Prostate gland (tissue), 2 donors: ENCODE measurements at places on chromosomes 2 and 18. TPM values are rescaled to one million over a fixed set of nuclear protein-coding genes. Genes with fewer than 3 reads are reported as not detected.

Gene PROM2
- 43.4 TPM for total RNA-seq

Gene NR4A2
- total RNA-seq, result 2.3 TPM

Gene SPATA3
- 1.8 TPM for total RNA-seq

Gene RAD51AP2
- 4.2 TPM for total RNA-seq

Gene TANK
- 51.0 TPM for total RNA-seq

Gene LAMA1
- 1.8 TPM for total RNA-seq

Gene NRP2
- 9.7 TPM for total RNA-seq

Gene MREG
- 9.5 TPM for total RNA-seq

Gene TLX2
- not detected for total RNA-seq

GRCh38 chr2:219509780-219510511, 4.3 kb upstream of the ASIC4 start:
- no peak overlapping the region for H3K4me3 ChIP-seq
- no peaks in the 10 kb centered on the region for H3K36me3 ChIP-seq
- peaks cover 9% of the 10 kb centered on the region for H3K27me3 ChIP-seq
- peaks cover 2% of the 10 kb centered on the region for H3K4me1 ChIP-seq

- no peak overlapping the region for H3K4me3 ChIP-seq
- H3K27me3 ChIP-seq, result no peaks in the 10 kb centered on the region
- H3K4me1 ChIP-seq, result no peaks in the 10 kb centered on the region
- H3K27ac ChIP-seq, result no peak overlapping the region
Measured at GRCh38 chr2:38474715-38475566, 97.9 kb upstream of the ATL2 start.

GRCh38 chr2:170341684-170342623, 164.0 kb downstream of the MYO3B start:
- H3K4me1 ChIP-seq, result no peaks in the 10 kb centered on the region
- DNase-seq, result no peak
- no peaks in the 10 kb centered on the region for H3K36me3 ChIP-seq

DNA sequence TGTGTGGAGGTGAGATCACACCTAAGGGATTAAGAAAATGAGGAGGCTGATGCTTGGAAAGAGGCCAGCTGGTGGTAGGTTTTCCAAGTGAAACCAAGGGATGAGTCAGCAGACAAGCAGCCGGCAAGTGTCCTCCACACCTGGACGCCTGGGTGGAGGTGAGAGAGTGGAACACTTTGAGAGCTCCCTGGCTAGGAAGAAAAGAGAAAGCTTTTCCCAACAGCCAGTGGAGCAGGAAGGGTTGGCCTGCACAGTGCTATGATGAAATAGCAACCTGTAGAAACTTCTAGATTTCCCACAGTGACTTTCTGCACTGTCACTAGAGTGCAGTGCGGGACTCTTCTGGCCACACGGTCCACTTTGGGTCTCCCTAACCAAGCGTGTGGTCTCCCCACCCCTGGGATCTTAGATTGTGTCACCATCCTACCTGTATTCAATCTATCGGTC, 19.6 kb upstream of the IL37 start:
- no peaks in the 10 kb centered on the region for H3K27me3 ChIP-seq
- no peaks in the 10 kb centered on the region for H3K4me1 ChIP-seq
- no peak overlapping the region for H3K27ac ChIP-seq
- H3K36me3 ChIP-seq, result no peaks in the 10 kb centered on the region

GRCh38 chr2:216090369-216090786, 8.7 kb downstream of the TMEM169 start:
- DNase-seq, result no peak
- H3K27me3 ChIP-seq, result no peaks in the 10 kb centered on the region
- no peak overlapping the region for H3K27ac ChIP-seq
- H3K4me1 ChIP-seq, result no peaks in the 10 kb centered on the region
- H3K36me3 ChIP-seq, result no peaks in the 10 kb centered on the region

GRCh38 chr2:62266433-62267038, 70.6 kb downstream of the B3GNT2 start:
- H3K36me3 ChIP-seq, result no peaks in the 10 kb centered on the region
- no peak for DNase-seq
- no peak overlapping the region for H3K4me3 ChIP-seq
- no peak overlapping the region for H3K27ac ChIP-seq
- H3K4me1 ChIP-seq, result no peaks in the 10 kb centered on the region

DNA sequence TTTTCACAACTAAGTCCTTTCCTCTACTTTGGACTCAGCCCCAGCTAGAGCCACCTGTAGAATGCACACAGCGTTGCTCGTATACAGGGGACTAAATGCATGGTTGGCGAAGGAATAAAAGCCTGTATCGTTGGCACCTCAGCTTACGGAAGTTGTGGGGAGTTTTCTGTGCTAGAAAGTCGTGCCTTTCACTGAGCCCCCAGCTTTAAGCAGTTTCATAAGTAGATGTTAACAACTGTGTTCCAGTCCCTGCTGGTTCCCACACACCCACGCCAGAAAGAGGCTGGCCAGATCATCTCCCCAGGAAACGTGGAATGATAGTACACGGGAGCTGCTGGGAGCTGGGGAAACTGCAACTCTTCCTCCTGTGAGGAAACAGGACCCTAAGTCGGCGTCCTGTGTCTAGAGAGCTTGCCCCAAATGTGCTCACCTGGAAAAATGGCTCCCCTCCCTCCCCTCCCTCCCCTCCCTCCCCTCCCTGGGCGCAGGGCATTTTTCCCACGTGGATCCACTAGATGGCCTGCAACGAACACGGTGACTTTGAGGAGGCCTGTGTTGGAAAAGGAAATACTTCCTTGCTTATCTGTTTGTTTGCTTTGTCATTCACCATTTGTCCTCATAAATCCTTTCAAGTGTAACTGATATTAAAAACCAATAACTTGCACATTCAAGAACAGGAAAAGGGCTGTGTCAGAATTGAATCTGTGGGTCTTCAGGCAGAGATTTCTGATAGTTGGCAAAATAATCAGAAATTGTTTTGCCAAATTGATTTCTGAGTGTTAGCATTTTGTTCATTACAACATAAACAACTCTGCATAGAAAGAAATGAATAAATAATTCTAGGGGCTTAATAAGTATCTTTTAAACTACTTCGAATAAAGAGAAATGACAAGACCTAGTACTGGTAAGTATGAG, 43.9 kb upstream of the RFX8 start:
- H3K27ac ChIP-seq, result no peak overlapping the region
- no peaks in the 10 kb centered on the region for H3K36me3 ChIP-seq
- peak; percentile 43 for DNase-seq
- H3K27me3 ChIP-seq, result no peaks in the 10 kb centered on the region
- H3K4me3 ChIP-seq, result no peak overlapping the region

- no peaks in the 10 kb centered on the region for H3K27me3 ChIP-seq
- no peaks in the 10 kb centered on the region for H3K4me1 ChIP-seq
- no peak overlapping the region for H3K4me3 ChIP-seq
- H3K27ac ChIP-seq, result no peak overlapping the region
- H3K36me3 ChIP-seq, result no peaks in the 10 kb centered on the region
Measured at GRCh38 chr2:175864137-175864850, 137.8 kb downstream of the LNPK start.

DNA sequence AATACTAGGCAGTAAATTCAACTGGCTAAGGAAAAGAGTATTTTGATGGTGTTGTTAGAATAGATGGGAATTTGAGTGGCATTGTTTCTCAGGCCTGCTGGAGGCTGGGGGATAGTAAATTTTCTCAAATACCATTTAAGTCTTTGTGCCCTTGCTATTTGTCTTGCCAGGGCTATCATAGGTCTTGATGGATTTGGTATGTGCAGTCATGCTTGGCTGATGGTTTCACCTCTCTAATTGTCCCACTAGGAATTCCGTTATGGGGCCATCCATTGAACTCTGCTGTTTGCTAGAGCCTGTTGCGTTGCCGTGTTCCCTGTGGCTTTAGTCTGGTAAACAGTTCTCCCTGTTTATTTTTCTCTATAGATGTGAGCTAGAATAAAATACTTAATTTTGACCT, 438.1 kb upstream of the FAM98A start:
- no peak for DNase-seq
- no peaks in the 10 kb centered on the region for H3K36me3 ChIP-seq
- no peaks in the 10 kb centered on the region for H3K4me1 ChIP-seq
- no peaks in the 10 kb centered on the region for H3K27me3 ChIP-seq

- no peak for DNase-seq
- H3K4me3 ChIP-seq, result no peak overlapping the region
- no peaks in the 10 kb centered on the region for H3K27me3 ChIP-seq
- no peak overlapping the region for H3K27ac ChIP-seq
- H3K4me1 ChIP-seq, result no peaks in the 10 kb centered on the region
- no peaks in the 10 kb centered on the region for H3K36me3 ChIP-seq
Measured at GRCh38 chr2:128386066-128386465, 67.4 kb upstream of the HS6ST1 start.

GRCh38 chr2:187552828-187553681, 1.2 kb downstream of the TFPI start:
- no peaks in the 10 kb centered on the region for H3K4me1 ChIP-seq
- peak overlapping the region; percentile 5 for H3K4me3 ChIP-seq
- peak overlapping the region; percentile 28 for H3K27ac ChIP-seq
- H3K27me3 ChIP-seq, result no peaks in the 10 kb centered on the region
- no peak for DNase-seq

- H3K36me3 ChIP-seq, result no peaks in the 10 kb centered on the region
- no peak for DNase-seq
- H3K4me3 ChIP-seq, result no peak overlapping the region
- H3K27me3 ChIP-seq, result no peaks in the 10 kb centered on the region
Measured at GRCh38 chr2:30488012-30488659, 41.1 kb downstream of the LCLAT1 start.

GRCh38 chr2:33441235-33441810, 35.1 kb upstream of the RASGRP3 start:
- H3K27me3 ChIP-seq, result no peaks in the 10 kb centered on the region
- H3K27ac ChIP-seq, result no peak overlapping the region
- no peak overlapping the region for H3K4me3 ChIP-seq
- DNase-seq, result no peak
- H3K4me1 ChIP-seq, result no peaks in the 10 kb centered on the region
- H3K36me3 ChIP-seq, result no peaks in the 10 kb centered on the region

DNA sequence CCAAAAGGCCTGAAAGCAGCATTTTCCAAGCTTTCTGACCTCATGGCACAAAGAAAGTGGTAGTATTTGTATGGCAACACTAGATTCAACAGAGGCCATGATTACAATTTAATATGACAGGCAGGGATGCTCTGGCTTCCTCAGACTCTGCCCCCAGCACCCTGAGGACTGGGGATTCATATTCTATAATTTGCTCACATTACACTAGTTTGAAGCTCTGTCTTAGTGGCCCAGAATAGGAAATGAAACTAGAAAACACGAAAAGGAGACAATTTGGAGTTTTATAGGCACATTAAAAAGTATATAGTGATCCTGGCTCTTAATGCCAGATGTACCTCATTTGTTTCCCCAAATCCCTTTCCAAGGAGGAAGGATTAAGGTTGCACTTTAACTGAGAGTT, 173.0 kb upstream of the STK17B start:
- H3K27ac ChIP-seq, result no peak overlapping the region
- H3K36me3 ChIP-seq, result no peaks in the 10 kb centered on the region
- H3K4me1 ChIP-seq, result no peaks in the 10 kb centered on the region
- H3K4me3 ChIP-seq, result no peak overlapping the region
- no peaks in the 10 kb centered on the region for H3K27me3 ChIP-seq
- DNase-seq, result no peak

GRCh38 chr18:45166836-45167551, 448.3 kb upstream of the SLC14A2 start:
- no peak overlapping the region for H3K4me3 ChIP-seq
- no peaks in the 10 kb centered on the region for H3K36me3 ChIP-seq
- no peaks in the 10 kb centered on the region for H3K27me3 ChIP-seq
- H3K4me1 ChIP-seq, result peaks cover 11% of the 10 kb centered on the region
- H3K27ac ChIP-seq, result no peak overlapping the region

DNA sequence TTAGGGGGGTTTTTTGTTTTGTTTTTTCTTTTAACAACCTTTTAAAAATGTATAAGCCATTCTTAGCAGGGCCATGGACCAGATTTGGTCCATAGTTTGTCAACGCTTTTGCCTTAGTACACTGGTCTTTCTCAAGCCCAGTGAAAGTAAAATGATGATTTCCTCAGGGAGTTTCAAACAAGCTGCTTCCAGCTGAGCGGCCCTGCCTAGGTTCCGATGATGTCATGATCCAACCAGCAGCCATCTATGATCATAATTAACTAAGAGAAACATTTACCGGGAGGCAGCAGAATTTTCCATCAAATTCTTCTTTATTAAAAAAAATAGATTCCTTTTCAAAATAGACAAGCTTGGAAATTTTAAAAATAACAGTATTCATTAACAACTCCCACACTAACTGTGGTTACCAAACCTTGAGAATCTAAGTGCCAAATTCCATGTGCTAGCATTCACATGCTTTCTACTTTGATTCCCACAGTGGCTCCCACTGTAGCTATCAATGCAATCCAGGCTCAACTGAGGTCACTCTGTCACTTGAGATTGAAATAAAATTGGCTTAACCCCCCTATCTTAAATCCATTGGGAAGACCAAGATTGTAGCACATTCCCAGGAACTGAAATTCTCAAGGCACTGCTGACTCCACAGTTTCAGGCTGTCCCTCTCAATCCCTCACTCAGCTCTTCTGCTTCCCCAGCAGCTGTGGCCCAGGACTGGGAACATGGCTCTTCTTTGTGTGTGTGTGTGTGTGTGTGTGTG, 148.9 kb downstream of the RNF152 start:
- no peak overlapping the region for H3K27ac ChIP-seq
- H3K27me3 ChIP-seq, result no peaks in the 10 kb centered on the region
- H3K4me3 ChIP-seq, result no peak overlapping the region
- no peaks in the 10 kb centered on the region for H3K4me1 ChIP-seq

- H3K27me3 ChIP-seq, result no peaks in the 10 kb centered on the region
- no peak overlapping the region for H3K27ac ChIP-seq
- H3K4me1 ChIP-seq, result no peaks in the 10 kb centered on the region
- no peaks in the 10 kb centered on the region for H3K36me3 ChIP-seq
- DNase-seq, result no peak
- no peak overlapping the region for H3K4me3 ChIP-seq
Measured at GRCh38 chr2:171404261-171404660, 29.5 kb downstream of the METTL8 start.

GRCh38 chr2:85269959-85270358, 57.8 kb downstream of the TGOLN2 start:
- H3K36me3 ChIP-seq, result no peaks in the 10 kb centered on the region
- H3K4me1 ChIP-seq, result peaks cover 5% of the 10 kb centered on the region
- peak overlapping the region; percentile 25 for H3K27ac ChIP-seq
- H3K27me3 ChIP-seq, result no peaks in the 10 kb centered on the region
- no peak overlapping the region for H3K4me3 ChIP-seq

GRCh38 chr2:237546876-237547395, 19.4 kb upstream of the PRLH start:
- no peak overlapping the region for H3K27ac ChIP-seq
- no peaks in the 10 kb centered on the region for H3K36me3 ChIP-seq
- no peaks in the 10 kb centered on the region for H3K27me3 ChIP-seq
- no peak overlapping the region for H3K4me3 ChIP-seq
- H3K4me1 ChIP-seq, result no peaks in the 10 kb centered on the region

GRCh38 chr2:236662231-236663185, 92.9 kb downstream of the ACKR3 start:
- H3K27ac ChIP-seq, result no peak overlapping the region
- no peak overlapping the region for H3K4me3 ChIP-seq
- no peaks in the 10 kb centered on the region for H3K27me3 ChIP-seq
- no peaks in the 10 kb centered on the region for H3K36me3 ChIP-seq

DNA sequence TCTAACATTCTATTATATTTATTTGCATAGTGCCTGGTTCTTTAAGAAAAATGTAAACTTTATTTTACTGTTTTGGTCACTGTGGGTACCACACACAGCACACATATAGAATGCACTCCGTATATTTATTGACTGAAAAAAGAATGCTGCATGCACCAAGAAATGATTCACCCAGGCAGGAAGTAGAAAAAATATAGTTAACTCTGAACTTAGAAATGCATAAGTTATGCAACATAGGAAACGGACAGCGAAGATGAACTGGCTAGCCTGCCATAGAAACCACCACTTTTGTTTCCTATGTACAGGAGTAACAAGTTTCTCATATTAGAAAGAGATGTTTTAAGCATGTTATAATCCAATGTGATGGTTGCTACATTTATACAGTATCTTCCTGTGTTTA, 635.8 kb downstream of the DSC3 start:
- no peaks in the 10 kb centered on the region for H3K27me3 ChIP-seq
- no peak overlapping the region for H3K27ac ChIP-seq
- DNase-seq, result no peak
- H3K4me3 ChIP-seq, result no peak overlapping the region
